Endodermal cell (in vitro differentiated cells): ENCODE measurements at places on chromosomes 12 and 14.

GRCh38 chr14:21589317-21589716 is 9.4 kb upstream of the OR10G3 start:
- H3K36me3 ChIP-seq = no peaks in the 10 kb centered on the region
- H3K27me3 ChIP-seq = peaks cover 11% of the 10 kb centered on the region

- H3K4me3 ChIP-seq = no peak overlapping the region
- H3K27me3 ChIP-seq = peaks cover 3% of the 10 kb centered on the region
- no peak for DNase-seq
- H3K4me1 ChIP-seq = no peaks in the 10 kb centered on the region
- H3K27ac ChIP-seq = no peak overlapping the region
Measured at GRCh38 chr14:90053044-90053443, 8.8 kb upstream of the KCNK13 start.

DNA sequence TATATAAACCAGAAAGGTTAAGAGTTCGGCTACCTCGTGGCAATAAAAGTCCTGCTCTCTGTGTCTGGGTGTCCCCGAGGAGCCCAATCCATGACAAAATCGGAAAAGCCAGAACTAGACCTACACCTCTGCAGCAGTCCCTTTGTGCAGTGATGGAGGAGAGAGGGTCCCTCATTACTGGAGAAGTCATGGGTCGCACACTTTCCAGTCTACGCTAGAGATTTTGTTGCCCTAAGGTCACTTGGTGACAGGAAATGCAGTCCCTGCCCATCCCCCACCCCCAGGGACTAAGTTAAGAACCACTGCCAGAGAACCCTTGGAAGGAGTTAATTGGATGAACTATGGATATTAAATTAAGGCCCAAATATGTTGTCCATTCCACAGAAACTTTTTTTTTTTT is 104.4 kb upstream of the ATF7IP start:
- no peaks in the 10 kb centered on the region for H3K36me3 ChIP-seq
- peak; percentile 64 for DNase-seq
- H3K4me1 ChIP-seq = peaks cover 11% of the 10 kb centered on the region
- peak overlapping the region; percentile 99 for H3K27ac ChIP-seq
- H3K27me3 ChIP-seq = no peaks in the 10 kb centered on the region

DNA sequence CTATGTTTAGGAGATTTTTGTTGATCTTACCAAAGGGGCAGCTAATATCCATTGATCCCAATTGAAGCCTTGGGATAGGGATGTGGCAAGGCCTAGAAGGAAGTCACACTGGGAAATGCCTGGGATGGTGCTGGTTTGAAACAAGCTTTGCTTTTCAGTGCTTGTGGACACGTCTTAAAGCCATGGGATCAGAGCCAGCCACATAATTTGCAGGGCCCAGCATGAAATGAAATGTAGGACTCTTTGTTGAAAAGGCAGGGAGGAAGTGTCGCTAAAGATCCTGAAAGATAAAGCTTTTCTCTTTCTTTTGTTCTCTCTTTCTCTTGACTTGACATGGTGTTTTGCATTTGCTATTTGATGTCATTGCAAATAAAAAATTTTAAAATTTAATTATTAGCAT is 5.0 kb downstream of the TTC9 start:
- no peak for DNase-seq
- H3K4me1 ChIP-seq = peaks cover 11% of the 10 kb centered on the region
- H3K27me3 ChIP-seq = no peaks in the 10 kb centered on the region
- peak overlapping the region; percentile 21 for H3K4me3 ChIP-seq

DNA sequence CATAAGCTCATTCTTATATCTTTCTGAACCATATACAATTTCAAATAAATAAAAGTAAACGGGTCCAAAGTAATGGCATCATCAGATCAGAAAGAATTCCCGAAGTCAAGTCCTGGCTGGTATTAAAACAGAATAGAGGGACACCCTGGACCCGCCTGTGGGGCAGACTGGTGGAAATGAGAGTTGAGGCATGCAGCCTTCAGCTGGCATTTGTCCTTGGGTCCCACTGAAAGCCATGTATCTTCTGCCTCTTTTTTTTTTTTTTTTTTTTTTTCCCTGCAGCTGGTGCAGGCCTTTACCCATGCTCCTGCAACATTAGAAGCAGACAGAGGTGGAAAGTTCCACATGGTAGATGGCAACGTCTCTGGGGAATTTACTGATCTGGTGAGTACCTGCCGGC is 9.9 kb downstream of the AHSA1 start:
- no peak for DNase-seq
- H3K4me3 ChIP-seq = no peak overlapping the region
- H3K4me1 ChIP-seq = no peaks in the 10 kb centered on the region
- H3K27me3 ChIP-seq = no peaks in the 10 kb centered on the region
- peaks cover 62% of the 10 kb centered on the region for H3K36me3 ChIP-seq

- no peak overlapping the region for H3K4me3 ChIP-seq
- H3K4me1 ChIP-seq = no peaks in the 10 kb centered on the region
- no peaks in the 10 kb centered on the region for H3K36me3 ChIP-seq
- no peak for DNase-seq
Measured at GRCh38 chr14:47195582-47195981, 479.8 kb downstream of the MDGA2 start.

GRCh38 chr12:113946175-113946574 is 19.9 kb downstream of the RBM19 start:
- DNase-seq = no peak
- H3K27ac ChIP-seq = no peak overlapping the region
- H3K27me3 ChIP-seq = no peaks in the 10 kb centered on the region

- H3K4me1 ChIP-seq = no peaks in the 10 kb centered on the region
- no peaks in the 10 kb centered on the region for H3K36me3 ChIP-seq
- H3K27ac ChIP-seq = no peak overlapping the region
- H3K27me3 ChIP-seq = no peaks in the 10 kb centered on the region
- DNase-seq = peak; percentile 70
Measured at GRCh38 chr14:98705871-98706300, 566.1 kb downstream of the BCL11B start.

DNA sequence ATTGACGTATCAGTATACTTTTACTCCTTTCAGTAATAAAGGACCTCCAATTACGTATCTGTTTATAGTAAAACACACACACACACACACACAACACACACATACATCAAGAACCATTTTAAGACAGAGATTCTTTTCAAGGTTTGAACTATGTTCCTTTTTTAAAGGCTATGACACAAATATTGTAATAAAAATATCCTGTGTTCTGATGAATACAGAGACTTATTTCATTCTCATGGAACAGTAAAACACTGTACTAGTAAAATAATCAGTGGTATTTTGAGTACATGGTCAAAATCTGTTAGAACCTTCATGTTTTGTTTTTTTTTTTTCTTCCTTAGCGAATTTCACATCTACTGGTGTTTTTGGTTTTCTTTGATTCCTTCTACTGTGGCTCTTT is 7.6 kb downstream of the FLRT2 start:
- H3K27ac ChIP-seq = no peak overlapping the region
- H3K36me3 ChIP-seq = peaks cover 16% of the 10 kb centered on the region
- no peaks in the 10 kb centered on the region for H3K27me3 ChIP-seq
- peak overlapping the region; percentile 94 for H3K4me3 ChIP-seq
- H3K4me1 ChIP-seq = no peaks in the 10 kb centered on the region
- no peak for DNase-seq

DNA sequence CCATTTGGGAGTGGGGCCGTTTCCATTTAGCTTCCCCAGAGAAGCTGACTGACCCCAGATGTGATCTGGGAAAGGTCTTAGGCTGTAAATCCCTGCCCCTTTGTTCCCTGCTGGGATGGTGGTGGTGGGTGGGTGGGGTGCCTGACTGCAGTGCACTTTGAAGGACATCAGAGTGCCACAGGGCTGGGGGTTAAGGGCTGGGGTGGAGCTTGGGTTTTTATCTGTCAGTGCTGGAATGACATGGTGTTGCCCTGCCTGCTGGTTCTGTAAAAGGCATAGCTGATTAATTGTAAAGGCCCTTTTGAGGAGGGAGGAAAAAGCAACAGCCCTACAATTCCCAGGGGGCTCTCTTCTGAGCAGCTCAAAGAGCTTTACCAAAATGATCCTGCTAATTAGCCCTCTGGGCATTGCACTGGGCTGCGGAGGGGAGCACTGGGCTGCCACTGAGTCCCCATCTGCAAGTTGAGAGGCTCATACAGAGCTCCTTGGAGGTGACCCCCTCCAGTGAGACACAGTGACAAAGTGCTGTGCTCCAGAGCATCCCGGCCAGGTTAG is 21.1 kb downstream of the PLEKHG3 start:
- no peaks in the 10 kb centered on the region for H3K27me3 ChIP-seq
- peak overlapping the region; percentile 43 for H3K4me3 ChIP-seq
- H3K27ac ChIP-seq = no peak overlapping the region
- DNase-seq = no peak
- peaks cover 16% of the 10 kb centered on the region for H3K36me3 ChIP-seq
- H3K4me1 ChIP-seq = peaks cover 31% of the 10 kb centered on the region

GRCh38 chr12:2805143-2805520 is 7.3 kb upstream of the ITFG2 start:
- H3K27me3 ChIP-seq = no peaks in the 10 kb centered on the region
- no peak overlapping the region for H3K27ac ChIP-seq
- no peaks in the 10 kb centered on the region for H3K4me1 ChIP-seq
